IPS DF 19.7 (cell line): ENCODE measurements at places on chromosomes 3 and 15.

- no peak for DNase-seq
Observed at GRCh38 chr3:33911525-33912322, 113.3 kb downstream of the PDCD6IP start.

- DNase-seq = no peak
Observed at GRCh38 chr15:69699096-69699495, 246.5 kb downstream of the RPLP1 start.

GRCh38 chr15:77455696-77456321 is 35.1 kb downstream of the HMG20A start:
- DNase-seq = no peak

GRCh38 chr15:31128919-31129768 is 27.6 kb upstream of the TRPM1 start:
- DNase-seq = no peak

- no peak for DNase-seq
Observed at GRCh38 chr3:42657675-42658074, 4.2 kb downstream of the ZBTB47 start.

DNA sequence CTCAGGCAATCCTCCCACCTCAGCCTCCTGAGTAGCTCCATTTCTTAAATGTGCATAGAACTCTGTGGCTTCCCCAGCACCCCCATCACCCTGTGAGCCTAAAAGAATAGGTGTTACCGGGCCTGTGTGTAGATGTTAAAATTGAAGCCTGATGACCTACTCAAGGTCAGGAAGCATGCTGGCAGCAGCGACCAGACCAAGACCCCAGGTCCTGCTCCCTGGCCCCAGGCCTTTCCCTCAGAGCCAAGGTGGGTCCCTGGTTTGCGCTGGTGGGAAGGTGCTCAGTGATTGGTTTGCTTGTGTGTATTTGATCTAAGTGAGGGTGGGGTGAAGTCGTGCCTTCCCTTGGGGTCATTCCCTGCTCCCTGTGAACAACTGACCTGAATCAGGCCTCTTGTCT is 18.4 kb upstream of the CRABP1 start:
- no peak for DNase-seq
